ENCODE measurements at places on chromosomes 5 and 9.

GRCh38 chr5:96121364-96121763 lies 159.7 kb upstream of the ELL2 start:
- DNase-seq, result no peak

DNA sequence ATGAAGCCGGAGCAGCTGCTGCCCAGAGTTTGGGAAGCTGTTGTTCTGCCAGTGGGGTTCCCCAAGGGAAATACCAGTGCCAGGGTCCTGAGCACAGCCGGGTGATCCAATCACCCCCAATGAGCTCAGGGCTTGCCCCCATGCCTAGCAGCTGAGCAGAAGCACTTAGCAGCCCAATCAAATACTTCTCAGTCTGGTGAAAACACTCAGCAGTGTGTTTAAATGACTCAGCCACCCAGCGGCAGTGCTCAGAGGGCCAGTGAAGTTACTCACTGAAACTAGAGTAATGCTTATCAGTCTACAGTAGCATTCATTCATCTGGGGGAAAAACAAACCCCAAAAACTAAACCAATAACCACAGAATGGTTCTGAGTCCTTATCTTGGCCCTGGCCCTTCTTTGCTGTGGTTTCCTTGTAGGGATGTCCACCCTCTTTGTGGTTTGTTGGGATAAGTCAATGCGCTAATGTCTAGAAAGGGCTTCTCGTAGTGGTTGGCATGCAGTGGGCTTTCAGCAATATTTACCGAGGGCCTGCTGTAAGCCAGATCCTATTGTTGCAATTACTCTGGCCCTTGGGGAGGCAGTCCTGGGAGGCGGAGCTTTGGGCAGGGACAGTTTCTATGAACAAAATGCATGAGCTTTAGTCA lies 43.1 kb downstream of the LHX2 start:
- DNase-seq, result no peak

DNA sequence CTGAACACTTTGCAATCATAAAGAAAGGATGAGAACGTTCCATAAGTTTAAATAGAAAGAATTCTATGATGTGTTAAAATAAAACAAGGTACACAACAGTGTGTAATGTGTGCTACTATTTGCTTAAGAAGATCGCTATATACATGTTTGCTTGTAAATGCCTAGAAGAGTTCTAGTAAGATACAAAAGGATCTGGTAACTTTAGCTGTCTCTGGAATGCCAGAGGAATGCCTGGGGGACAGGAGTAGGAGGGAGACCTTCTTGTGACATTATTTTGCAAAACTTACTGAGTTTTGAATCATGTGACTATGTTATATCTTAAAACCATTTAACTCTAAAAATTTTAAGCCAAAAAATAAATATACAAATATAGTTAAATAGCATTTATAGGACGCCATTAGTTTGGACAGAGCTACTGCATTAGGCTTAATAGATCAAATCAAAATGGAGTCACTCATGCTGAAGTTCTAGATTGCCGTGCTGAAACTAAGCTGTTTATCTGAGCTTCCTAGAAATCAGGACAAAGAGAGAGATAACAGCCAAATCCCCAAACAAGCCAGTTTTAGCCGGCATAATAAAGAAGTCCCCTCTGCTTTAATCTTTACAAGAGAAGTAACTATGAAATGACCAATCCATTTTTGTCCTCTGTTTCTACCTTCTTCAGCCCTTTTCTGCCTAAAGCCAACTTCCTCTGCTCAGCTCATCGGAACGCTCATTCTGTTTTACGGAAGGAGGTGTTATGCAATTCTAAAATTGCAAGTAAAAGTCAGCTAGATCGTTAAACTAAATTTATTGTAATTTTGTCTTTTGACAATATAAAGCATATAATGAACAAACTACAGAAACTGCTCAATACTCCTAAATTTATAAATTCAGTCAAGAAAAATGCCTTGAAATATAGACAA lies 44.8 kb downstream of the LIX1 start:
- DNase-seq, result no peak

DNA sequence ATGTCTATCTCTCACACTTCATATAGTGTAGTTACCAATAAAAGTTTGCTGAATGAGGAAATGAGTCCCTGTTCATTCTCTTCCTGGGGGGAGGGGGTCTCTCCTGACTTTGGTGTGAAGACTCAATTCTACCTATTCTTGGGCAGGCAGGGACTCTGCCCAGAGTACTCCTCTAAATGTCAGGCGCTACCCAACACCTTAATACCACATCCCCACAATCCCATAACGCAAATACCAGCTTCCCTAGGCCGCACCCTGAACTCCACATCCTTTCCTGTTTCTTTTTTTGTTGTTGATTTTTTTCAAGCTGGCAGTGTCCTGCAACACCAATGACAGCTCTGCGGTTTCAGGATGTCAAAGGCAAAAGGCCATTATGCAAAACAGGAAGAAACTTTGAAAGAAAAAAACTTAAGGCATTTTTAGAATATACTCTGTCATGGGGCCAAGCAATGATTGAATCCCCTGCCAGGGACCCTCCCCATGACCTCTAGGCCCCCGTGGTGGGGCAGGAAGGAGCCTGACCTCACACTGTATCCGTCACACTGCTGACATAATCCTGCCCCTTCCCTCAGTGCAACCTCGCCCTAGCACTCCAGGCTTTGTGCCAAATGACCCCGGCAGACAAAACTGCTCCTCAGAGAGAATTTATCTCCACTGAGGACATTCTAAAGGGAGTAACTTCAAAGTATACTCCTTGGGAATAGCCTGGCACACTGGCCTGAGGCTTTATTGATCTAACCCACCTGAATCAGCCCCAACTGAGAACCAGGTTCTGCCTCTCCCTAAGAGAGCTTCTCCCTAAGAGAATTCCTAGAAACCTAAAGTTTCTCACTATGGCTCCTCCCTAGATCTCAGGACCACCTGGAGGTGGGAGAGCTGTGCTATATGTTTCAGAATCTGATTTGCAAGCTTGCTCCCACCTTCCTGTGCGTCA lies 8.0 kb downstream of the B4GALT1 start:
- no peak for DNase-seq

GRCh38 chr5:27701931-27702903 lies 663.8 kb upstream of the CDH9 start:
- no peak for DNase-seq

DNA sequence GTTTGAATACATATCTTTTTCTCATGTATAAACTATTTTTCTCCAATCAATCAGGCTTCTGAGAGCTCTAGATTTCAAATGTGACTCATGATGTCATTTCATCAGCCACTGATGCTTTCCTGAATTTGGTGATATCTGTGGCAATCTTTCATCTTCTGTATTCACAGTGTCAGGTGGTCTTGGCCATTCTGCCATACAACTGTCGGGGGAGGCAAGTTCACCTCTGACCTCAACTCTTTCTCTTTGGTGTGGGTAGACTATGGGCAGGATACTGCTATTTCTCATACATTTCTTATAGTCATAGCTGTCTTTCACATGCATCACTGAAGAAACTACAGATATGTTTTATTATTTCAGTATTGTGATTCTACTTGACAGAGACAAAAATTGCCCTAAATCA lies 414.1 kb upstream of the MEF2C start:
- DNase-seq, result no peak

- no peak for DNase-seq
Observed at GRCh38 chr5:10786835-10787234, 25.8 kb upstream of the DAP start.

GRCh38 chr5:10518347-10518746 lies 45.5 kb upstream of the ANKRD33B start:
- no peak for DNase-seq

- no peak for DNase-seq
Observed at GRCh38 chr9:123773783-123774182, 156.1 kb downstream of the DENND1A start.

DNA sequence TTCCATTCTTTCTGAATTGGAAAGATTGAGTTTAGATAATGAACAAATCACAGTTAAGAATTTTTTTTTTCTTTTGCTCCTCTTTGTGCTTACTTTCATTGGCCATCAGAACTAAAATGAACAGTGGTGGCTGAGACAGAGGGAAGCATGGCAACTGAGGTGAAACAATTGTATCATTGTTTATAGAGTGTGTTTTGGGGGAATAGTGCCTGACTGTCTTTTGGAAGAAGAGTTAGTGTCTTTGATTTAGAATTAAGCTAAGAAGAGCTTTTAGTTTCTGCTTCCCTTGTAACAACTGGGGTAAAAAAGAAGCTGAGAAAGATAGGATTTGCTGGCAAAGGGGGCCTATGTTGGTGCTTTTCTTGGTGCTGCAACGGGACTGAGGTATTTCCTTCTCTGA lies 24.0 kb downstream of the HSD17B4 start:
- no peak for DNase-seq

GRCh38 chr9:89525446-89526374 lies 27.8 kb upstream of the SEMA4D start:
- no peak for DNase-seq

DNA sequence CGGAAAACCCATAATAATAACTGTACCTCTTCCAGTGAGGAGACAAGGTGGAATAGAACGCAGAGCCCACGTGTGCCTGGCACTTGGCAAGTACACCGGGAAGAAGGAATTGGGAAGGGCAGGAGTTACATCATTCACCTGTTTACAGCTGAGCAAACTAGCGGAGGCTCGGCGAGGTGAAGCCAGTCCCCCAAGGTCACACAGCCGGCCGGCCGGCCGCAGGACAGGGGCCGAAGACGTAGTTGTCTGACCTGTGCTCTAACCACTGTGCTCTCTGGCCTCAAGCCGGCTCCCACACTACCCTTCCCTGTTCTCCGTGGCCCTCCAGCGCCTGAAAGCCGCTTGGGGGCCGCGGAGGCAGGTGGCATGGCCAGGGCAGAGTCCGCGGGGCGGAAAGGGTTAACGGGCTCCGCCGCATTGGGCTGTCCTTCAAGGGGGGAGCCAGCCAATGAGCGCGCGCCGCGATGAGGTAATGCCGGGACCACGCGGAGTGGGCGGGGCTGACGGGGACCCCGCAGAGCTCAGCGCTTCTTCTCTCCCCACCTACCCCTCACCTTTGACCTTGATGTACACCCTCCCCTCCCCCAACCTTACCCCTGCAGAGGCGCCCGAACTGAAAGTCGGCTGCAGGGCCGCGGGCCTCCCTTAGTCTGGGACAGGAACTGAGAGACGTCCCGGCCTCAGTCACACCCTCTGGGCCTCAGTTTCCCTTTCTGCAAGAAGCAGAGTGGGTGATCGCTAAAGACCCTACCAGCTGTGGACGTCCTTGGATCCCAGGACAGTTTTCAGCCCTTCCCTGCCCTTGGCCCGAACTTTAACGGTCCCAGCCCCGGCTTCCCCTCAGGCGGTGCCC lies 125.1 kb downstream of the C9orf50 start:
- DNase-seq, result peak; percentile 57

DNA sequence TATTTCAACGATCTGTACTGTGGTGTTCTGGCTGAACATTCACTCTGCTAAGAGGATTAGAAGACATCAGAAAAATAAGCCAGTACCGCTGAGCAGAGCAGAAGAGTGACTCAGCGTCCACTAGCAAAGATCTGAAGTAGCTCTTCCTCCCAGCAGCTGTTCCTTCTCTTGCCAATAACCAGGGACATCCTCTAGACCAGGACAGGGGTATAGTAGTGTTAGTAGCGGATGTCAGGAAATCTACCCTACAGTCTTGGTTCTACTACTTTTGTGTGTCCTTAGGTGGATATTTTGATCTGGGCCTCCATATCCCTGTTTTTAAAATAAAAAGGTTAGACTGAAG lies 103.6 kb downstream of the TSSK1B start:
- no peak for DNase-seq

GRCh38 chr5:149838881-149839739 lies 105.5 kb downstream of the PDE6A start:
- DNase-seq, result no peak

DNA sequence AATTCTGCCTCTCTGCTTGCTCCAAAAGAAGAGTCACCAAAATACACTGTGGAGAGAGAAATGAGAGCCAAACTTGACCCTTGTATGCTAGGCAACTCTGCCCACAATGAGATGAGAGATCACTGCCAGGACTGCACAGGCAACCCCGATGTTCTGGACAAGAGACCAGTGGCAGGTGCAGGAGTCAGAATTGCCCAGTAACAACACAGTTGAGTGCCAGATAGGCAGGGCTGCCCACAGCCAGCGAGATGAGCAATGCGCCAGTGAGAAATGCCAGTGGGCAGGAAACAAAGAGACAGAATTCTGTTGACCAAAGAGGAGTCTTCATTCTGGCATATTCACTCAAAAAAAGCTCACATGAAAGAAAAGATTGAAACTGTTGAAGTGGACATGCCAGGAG lies 570.7 kb downstream of the CAAP1 start:
- DNase-seq, result no peak

DNA sequence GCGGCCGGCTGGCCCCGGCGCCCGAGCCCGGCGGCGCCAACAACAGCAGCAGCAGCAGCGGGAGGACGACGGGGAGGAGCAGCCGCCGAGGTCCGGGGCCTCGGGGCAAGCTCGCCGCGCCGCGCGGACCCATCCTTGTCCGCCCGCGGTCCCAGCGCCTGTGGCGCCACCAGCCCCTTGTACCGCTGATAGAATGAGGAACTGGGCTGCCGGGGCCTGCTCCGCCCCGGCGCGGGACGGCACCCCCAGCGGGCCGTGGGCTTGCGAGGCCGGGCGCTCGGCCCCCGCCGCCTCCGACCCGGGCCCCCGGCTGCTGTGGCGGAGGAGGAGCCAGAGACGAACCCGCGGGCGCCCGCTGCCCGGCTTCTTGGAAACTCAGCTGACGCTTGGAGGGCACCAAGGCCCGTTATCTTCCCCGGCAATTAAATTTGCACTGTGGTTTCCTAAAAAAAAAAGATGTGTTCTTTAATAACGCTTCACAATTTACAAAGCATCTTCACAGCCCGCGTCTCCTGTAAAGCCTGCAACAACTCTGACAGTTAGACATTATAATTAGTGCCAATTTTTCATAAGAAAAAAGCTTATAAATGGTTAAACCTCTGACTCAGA lies at the start of gene ARSB:
TSS of gene ARSB (minus strand) at position 195 of the 609 bp plus-strand sequence. CDS start at position 133, 62 bp downstream.
- no peak for DNase-seq

DNA sequence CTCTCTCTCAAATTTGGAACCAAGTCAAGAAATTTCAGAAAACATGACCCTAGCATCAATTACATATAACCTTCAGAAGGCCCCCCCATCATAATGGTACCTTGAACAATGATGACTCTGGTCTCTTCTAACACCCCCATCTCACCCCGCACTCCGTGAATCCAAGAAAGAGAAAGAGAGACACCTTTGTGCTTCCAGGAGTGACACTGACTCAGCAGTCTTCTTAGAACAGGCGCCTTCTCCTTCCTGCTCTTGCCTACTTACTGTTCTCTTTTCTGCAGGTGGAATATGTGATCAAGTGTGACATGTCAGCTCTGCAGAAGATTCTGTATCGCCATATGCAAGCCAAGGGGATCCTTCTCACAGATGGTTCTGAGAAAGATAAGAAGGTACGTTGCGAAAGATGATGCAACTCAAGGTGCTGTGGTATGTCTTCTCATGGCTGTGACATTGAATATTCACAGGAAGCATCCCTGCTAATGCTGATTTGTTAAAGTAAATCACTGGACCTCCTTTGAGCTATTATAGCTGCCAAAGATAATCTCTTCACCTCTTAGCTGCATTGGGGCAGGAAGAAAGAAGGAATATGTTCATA lies 81.3 kb downstream of the SMARCA2 start:
- no peak for DNase-seq

DNA sequence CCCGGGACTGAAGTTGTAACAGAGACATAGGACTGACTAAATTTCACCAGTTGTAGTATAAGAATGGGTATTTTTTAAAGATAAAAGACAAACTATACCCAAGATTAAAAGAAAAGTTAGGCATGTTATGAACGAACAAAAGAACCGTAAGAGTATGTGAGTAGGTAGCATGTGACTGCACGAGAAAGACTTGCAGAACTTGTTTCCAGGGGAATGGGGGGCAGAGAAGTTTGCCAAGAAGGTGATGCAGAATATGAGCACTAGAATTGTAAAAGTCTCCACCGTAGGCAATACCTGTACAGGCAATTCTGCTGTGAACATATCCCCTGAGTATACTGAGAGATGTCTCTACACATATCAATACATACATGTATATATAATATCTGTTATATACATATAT lies 614.7 kb downstream of the PRELID2 start:
- no peak for DNase-seq

Measured in stimulated activated CD4-positive, alpha-beta T cell treated with anti-CD3 and anti-CD28 coated beads, Interleukin-1b, Interleukin-23, amount 100 ng/mL, for 1 hour (primary cell).